Panc1 (cell line): ENCODE measurements at places on chromosomes 16 and 17.

DNA sequence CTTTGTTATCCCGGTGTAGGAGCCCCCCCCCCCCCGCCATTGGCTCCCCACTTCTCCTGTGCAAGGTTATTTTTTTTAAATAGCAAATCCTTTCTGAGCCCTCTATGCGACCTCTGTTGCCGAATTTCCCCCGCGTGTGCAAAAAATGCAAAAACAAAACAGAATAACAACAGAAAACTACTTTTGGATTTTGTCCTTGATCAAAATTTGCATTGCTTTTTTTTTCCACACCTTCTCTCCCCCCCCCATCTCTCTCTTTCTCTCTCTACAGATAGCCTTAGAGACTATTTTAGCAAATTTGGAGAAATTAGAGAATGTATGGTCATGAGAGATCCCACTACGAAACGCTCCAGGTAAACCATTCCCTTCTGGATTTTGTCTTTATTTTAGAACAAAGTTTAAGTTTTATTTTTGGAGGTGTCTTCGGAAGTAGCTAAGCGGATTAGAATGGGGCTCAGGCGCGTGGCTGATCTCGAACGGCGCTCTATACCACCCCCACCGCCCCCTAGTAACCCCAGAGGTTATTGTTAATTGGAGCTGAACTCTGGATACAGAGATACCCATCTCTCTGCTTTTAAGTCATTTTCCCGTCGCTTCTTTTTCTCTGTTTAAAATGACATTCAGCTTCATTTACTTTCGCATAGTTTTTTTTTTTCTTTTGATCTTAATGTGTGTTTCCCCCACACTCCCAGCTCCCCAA, 1.0 kb downstream of the MSI2 start:
- no peak for DNase-seq

GRCh38 chr17:36072431-36073121, 8.5 kb downstream of the CCL18 start:
- peak; percentile 22 for DNase-seq

DNA sequence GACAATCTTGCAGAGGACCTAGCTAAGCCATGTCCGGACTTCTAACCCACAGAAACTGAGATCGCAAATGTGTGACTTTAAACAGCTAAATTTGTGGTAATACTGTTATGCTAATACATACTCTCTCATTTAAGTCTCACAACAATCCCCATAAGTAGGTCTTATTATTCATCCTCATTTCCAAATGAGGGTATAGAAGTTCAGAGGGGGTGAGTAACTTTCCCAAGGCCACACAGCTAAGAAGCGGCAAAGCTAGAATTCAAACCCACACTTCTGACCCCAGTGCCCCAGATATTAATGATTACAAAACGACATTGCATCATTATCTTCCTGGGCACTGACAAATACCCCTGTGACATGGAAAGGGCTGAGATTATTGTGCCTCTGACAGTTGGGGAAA, 81.4 kb downstream of the CNGB1 start:
- DNase-seq = no peak

GRCh38 chr17:38892083-38892482, 22.2 kb downstream of the LASP1 start:
- DNase-seq = no peak

DNA sequence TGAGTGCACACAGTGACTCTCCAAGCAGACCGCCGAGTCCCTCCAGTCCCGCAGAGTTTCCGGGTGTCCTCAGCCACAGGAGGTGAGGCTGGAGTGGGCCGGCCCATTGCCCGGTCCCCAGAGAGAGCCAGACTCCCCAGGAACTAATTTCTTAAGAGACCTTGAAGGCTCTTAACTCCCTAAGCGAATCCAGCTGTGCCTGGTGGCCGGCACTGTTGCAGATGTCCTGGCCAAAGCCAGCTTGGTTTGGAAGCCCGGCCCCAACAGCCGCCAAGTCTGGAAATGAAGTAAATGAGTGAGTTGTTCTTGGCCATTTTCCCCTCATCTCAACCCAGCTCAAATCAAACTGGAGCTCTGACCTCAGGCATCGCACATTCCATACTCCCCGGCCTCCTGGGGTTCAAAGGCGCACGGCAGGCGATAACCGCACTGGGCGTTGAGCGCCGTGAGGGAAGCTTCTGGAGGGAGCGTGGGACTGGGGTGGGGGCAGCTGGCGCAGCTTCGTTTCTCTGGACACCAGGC, 42.0 kb downstream of the CMIP start:
- DNase-seq = no peak

DNA sequence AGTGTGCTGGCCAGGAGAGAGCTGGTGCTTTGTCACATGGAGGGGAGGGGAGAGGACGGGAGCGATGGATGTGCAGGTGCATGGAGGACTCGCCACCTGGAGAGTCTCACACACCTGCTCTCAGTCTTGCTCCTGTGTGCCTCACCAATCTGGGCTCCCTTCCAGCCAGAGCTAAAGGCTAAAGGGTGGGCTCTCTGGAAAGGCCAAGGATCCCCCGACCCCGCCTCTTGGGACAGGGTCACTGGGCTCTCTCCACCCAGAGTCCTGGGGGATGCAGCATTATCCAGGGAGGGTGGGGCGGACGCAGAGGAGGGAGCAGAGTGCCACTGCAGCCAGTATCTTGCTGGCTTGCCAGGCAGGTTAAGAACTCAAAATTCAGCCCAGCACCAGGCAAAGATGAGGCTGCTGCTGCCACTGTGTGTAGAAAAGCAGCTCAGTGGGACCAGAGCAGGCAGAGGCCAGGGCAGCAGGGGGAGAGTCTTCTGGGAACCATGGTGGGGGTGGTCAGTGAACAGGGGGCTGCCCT, 5.4 kb upstream of the STAT5B start:
- DNase-seq = no peak

- no peak for DNase-seq
These were observed 13.2 kb downstream of the DDX42 start for GRCh38 chr17:63786971-63787711.

DNA sequence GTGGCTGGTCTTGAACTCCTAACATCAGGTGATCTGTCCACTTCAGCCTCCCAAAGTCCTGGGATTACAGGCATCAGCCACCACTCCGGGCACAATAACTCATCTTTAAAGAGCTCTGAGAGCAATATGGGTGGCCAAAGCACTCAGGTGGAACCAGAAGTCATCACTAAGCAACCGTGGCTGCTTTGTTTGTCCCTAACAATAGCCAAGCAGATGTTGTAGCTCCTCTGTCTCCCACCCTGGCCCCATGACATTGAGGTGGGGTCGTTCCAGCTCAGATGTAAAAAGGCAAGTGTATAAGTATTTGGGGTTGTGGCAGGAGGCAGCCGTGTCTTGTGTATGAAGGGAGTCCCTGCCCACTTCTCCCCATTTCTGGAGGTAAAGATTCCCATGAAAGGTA, 3.7 kb upstream of the SCIMP start:
- DNase-seq = no peak

GRCh38 chr17:74117087-74117698, 86.3 kb upstream of the RPL38 start:
- no peak for DNase-seq

GRCh38 chr16:84477661-84478060, 26.8 kb downstream of the MEAK7 start:
- DNase-seq = no peak

DNA sequence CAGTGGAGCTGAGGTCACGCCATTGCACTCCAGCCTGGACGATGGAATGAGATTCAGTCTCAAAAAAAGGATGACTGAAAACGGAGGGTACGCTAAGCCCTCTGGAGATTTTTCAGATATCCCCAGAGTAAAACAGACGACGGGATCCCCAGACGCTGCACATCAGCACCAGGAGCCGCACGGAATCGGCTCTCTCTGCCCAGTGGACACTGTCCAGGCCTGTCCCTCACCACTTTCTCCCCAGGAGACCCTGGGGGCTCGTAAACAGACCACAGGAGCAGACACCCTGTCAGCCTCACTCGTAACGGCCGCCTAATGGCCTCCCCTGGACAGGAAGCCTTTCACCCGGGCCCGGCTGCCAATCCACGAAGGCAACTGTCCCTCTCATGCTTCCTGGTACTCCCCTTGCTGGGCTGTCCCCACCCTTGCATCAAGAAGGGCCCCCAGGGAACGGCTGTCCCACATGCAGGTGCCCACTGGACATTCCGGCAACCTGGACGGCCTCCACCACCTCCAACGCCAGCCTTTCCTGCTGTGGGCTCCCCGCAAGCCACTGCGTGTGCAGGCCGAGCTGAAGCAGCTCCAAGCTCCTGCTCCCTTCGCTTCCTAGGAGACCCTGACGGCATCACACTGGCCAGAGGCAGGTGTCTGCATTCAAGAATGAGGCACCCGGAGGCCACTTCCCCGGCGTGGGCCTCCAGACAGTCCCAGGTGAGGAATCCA, 74.3 kb downstream of the TIMM22 start:
- DNase-seq = no peak

GRCh38 chr16:57852189-57852588, 49.9 kb upstream of the KIFC3 start:
- no peak for DNase-seq

GRCh38 chr17:75073618-75074047, 14.1 kb upstream of the SLC16A5 start:
- DNase-seq = no peak

DNA sequence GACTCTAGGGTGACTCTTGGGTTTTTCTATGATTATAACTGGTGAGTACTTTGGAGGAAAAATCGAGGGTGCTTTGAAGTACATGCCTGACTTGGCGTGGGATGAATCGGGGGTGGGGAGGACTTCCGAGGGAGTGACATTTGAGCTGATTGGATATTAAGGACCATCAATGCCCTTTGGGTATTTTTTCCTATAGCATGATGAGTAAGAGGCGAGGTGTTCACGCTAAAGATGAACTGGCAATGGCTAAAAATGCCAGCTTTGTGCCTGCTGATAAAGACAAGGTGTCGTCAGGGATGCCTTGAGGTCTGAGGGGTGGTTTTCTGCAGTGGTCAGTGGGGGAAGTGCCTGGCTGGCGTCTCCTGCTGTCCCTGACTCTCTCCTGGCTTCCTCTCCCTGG, 25.3 kb downstream of the USP43 start:
- DNase-seq = no peak

- DNase-seq = no peak
These were observed 61.4 kb upstream of the IRX3 start for GRCh38 chr16:54347961-54348360.

- DNase-seq = no peak
These were observed 25.8 kb upstream of the KLHDC4 start for GRCh38 chr16:87791295-87792204.

DNA sequence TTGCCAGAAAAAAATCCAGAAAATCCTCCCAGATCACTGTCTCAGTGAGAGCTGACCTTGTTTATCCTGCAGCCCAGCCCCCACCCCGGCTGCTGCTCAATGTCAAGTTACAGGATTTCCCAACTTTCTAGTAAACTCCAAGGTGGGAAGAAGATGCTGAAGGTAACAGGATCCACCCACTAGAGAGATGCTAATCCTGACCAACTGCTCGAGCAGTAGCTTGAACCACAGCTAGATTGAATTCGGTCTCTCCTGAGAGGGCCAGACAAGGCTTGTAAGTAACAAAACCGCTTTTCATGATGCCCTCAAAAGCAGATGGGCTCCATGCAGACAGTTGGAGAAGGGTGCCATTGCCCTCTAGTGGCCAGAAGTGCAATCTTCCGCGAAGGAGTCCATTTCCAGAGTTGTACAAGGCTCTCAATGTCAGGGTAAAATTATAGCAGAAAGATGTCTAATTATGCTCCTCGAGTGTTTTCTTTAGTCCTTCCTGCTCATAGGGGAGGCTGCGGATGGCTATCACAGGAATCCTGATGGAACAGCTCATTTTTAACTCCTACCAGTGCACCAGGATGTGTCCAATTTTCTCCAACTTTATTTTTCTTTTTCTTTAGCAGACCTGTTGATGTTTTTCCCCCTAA, 3.9 kb downstream of the CDH11 start:
- peak; percentile 57 for DNase-seq

- DNase-seq = no peak
These were observed 30.9 kb downstream of the SALL1 start for GRCh38 chr16:51119973-51120729.

DNA sequence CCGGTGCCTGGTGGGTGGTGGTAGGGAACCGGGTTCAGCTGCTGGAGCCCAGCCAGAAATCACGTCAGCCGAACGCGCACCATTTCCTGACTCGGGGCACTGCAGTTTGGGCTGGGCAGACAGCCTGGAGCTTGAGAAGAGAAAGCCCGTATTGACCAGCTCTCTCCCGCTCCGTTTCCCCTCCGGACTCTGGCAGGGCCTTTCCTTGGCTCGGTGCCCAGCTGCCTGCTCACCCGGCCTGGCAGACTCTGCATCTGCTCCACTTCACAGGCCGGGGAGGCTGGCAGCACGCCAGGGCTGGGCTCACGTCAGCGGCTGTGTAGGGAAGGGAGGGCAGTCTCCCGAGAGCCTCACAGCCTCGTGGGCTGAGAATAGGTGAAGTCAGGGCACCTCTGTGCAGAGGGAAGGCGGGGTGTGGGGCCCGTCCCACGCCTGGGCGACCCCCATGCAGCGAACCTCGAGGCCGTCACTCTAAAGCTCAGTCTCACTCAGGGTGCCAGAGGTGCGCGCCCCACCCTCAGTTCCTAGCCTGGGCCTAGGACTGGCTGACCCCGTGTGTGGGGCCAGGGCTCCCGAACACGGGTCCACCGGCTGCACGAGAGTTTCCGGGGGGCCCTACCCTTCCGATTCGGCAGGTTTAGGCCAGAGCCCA, 59.1 kb downstream of the OR1D5 start:
- DNase-seq = peak; percentile 61

- DNase-seq = no peak
These were observed at the start of gene ADAP2 for GRCh38 chr17:30921544-30922196. Gene ADAP2 (plus strand): TSS chr17:30921945. CDS start chr17:30922015, 70 bp downstream.

DNA sequence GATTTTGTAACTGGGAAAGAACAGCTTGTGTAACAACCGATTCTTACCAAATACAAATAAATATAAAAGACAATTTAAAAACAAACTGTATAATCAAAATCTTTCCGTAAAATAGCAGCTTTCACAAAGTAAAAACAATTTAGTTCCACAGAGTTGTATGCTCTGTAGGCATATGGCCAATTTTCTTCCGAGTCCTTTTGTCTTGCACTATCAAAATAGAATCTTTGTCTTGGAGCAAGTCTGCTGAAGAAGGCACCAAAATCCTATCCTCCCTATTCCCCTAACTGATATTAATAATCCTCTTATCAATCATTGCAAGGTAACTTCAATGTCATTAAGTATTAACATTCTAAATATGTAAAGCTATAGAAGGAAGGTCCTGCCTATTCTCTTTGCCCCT, 7.6 kb downstream of the THUMPD1 start:
- DNase-seq = no peak

DNA sequence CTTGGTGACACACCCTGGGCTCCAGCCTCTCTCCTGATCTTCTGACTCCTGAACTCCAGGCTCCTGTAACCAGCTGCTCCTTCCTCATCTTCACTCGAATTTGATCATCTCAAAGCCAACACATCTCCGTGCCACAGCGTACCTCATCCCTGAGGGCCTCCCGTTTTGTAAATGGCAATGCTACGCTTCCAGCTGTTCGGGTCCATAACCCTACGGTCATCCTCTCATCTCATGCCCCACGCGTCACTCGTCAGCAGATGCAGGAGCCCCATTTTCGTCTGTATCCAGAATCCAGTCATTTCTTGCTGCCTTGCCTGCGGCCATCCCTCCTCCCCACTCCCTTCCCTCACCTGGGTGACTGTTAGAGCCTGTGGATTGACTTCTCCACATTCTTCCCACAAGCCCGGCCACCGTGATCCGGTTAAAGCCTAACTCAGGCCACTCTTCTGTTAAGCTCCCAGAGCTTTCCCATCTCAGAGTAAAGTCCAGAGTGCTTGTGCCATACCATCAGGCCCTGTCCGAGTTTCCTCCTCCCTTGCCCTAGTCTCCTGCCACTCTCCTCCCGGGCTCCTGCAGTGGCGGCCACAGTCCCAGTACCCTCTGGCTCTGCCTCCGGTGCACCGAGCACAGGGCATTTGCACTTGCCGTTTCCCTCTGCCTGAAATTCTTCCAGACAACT, 20.3 kb upstream of the AKTIP start:
- no peak for DNase-seq
